HepG2 (cell line): ENCODE measurements at places on chromosomes 11 and 22.

DNA sequence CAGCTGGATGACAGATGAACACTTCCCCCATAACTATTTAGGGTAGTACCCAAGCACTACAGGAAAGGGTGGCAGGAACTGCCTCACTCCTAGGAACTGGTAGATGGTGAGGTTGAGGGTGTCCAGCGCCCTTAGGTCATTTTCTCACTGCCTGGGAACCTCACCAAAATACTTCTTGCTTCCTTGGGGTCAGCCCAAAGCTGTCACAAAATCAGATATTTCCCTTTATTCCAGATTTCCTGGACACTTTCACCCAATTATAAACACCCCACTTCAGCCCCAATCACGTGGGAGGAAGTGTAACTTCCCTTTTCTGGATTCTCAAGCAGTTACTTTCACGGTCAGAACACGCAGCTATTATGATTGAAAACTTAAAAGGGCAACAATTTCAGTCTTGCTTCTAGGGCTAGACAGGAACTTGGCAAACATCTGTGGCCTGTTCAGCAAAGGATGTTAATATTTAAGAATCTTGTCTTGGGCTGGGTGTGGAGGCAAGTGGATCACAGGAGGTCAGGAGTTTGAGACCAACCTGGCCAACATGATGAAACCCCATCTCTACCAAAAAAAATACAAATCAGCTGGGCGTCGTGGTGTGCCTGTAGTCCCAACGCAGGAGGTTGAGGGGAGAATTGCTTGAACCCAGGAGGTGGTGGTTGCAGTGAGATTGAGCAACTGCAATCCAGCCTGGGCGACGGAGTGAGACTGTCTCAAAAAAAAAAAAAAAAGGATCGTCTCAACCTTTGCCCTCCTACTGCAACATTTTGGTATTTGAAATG is 4.0 kb downstream of the FTH1 start:
- no peak for DNase-seq

DNA sequence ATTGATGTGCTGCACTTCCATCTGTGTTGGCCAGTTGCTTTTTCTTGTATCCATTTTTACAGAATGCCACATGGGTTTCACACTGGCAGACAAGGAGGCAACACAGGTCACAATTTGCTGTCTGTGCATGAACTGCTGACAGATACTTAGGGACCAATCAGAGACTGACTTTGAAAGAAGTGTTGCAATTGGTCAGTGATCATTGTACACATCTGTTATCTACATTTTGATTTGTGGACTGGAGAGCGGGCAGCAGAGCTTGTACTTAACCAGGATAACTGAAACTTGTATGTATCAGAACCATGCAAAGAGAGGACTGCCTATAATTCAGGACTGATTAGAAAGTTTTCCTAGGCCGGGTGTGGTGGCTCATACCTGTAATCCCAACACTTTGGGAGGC is 21.8 kb downstream of the PRR5 start:
- DNase-seq: peak; percentile 34

- DNase-seq: no peak
These were observed 22.7 kb downstream of the NAV2 start for GRCh38 chr11:19735157-19735908.

DNA sequence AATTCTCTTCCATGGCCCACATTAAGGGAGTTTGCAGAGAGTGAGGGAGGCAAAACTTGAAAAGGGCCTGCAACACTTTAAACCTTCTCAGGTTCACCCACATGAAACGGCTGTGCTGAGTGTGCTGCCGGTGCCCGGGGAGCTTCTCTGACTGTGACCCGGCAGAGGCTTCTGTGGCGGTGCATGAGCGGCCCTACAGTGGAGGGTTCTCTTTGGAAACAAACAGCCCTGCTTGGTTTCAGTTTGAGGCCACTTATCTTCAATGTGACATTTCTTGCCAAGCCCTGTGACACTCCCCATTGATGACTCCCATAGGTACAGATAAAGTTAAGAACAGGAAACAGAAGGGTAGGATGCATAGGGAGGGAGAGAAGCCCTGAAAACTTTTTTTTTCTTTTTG is 31.8 kb downstream of the FAM118A start:
- no peak for DNase-seq

- no peak for DNase-seq
These were observed 121.3 kb upstream of the SEZ6L start for GRCh38 chr22:26047920-26048319.
